ENCODE measurements at places on chromosomes 12 and 14. TPM values are rescaled to one million over a fixed set of nuclear protein-coding genes. Genes with fewer than 3 reads are reported as not detected.

Gene C12orf50
- total RNA-seq = not detected

Gene ZNF891
- total RNA-seq = 0.79 TPM

Gene CIDEB
- 6.0 TPM for total RNA-seq

Gene KNTC1
- 2.7 TPM for total RNA-seq

Gene GPRC5D
- total RNA-seq = not detected

Gene OLR1
- total RNA-seq = 2.2 TPM

Gene KRT80
- total RNA-seq = 0.48 TPM

Gene ARPC3
- 80.6 TPM for total RNA-seq

Gene GPD1
- 23.5 TPM for total RNA-seq

Gene ADSS1
- 163 TPM for total RNA-seq

Gene TMEM132C
- total RNA-seq = 1.7 TPM

Gene ARHGEF25
- total RNA-seq = 14.3 TPM

Gene ANAPC7
- 35.9 TPM for total RNA-seq

Gene RHEBL1
- not detected for total RNA-seq

Gene COL2A1
- not detected for total RNA-seq

Gene CPSF2
- total RNA-seq = 40.9 TPM

Gene ACTR10
- total RNA-seq = 68.5 TPM

Gene BIN2
- 2.1 TPM for total RNA-seq

Gene ATG101
- total RNA-seq = 18.8 TPM

Gene ETNK1
- total RNA-seq = 19.1 TPM

Gene ASCL1
- not detected for total RNA-seq

Gene ERBB3
- total RNA-seq = 5.9 TPM

Gene SUOX
- total RNA-seq = 29.0 TPM

Data from heart right ventricle (tissue), 16 donors.